ENCODE measurements at places on chromosomes 7 and 10.

- DNase-seq, result peak; percentile 76
Observed at GRCh38 chr10:17617031-17617911, at the start of gene HACD1. TSS of gene HACD1 (minus strand) at chr10:17617374. CDS start at chr10:17617339, 35 bp downstream.

GRCh38 chr10:92327445-92328433 is 36.8 kb downstream of the MARCHF5 start:
- no peak for DNase-seq

- no peak for DNase-seq
Observed at GRCh38 chr7:96198047-96198636, 123.8 kb downstream of the SLC25A13 start.

GRCh38 chr10:122286867-122287266 is 15.8 kb downstream of the BTBD16 start:
- no peak for DNase-seq

DNA sequence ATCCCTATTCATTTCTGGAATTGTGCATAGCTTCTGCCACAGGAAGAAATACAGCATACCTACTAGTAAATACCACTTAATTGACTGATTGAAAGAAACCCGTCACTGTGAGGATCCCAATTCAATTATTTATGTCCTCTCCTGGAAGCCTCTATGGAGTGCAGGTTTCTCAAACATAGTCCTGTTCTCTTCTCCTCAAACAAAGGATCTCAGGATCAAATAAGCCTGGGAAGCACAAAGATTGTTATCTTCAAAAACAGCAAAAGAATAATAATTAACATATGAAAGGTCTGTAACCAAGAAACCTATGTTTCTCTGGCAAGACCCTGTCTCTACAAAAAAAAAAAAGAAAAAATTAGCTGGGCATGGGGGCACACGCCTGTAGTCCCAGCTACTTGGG is 127.3 kb downstream of the KCNMA1 start:
- no peak for DNase-seq

DNA sequence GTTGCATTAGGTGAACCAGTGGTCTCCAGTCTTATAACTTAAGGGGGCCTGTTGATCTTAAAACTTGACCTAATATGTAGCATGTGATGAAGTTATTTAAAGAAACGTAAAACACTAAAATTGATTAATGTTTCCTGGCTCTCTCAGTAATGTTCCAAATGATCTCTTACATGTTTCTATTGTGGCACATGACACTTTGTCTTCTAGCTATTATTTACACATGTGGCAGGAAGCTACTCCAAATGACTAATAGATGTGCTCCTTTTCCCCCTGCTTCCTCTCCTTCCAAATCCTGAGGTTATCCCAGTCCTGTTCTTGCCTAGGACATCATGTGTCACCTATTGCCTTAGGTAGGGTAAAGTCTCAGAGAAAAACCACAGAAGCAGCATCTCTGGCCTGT is 89.4 kb downstream of the FAS start:
- no peak for DNase-seq

GRCh38 chr7:100577507-100577906 is 3.8 kb upstream of the SAP25 start:
- no peak for DNase-seq

- no peak for DNase-seq
Observed at GRCh38 chr10:111525696-111526095, 448.9 kb downstream of the ADRA2A start.

DNA sequence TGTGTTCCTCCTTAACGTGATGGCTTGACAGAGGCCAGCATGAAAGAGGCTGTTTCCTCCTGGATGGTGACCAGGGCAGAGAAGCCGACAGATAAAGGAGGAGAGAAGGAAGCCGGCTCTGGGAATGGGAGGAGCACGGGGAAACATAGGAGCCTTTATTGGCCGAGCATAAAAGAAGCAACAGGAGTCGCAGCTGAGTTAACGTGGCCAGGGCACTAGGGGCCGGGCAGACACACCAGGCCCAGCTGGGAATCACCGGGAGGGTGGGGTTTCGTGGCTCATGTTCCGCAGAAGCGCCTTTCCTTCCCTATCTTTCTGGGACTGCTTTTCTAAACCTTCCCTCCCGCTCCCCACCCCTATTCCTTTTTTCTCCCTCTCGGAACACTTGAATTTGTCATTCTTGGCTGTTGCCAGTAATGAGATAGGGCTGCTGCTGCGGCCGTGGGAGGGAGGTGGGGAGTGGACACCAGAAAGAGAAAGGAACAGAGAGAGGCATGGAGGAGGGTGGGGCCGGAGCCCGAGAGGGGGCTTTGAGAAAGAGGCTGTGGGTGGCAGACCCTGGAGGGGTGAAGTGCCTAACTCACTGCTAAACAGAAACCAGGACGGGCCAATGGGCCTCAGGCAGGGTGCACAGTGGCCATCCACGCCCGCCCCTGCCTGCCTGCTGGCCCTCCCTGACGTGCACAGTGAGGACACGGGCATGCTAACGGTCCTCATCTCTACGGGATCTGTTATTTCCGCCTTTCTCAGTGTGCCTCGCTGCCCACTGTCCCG is 65.2 kb downstream of the COL13A1 start:
- DNase-seq, result peak; percentile 85

DNA sequence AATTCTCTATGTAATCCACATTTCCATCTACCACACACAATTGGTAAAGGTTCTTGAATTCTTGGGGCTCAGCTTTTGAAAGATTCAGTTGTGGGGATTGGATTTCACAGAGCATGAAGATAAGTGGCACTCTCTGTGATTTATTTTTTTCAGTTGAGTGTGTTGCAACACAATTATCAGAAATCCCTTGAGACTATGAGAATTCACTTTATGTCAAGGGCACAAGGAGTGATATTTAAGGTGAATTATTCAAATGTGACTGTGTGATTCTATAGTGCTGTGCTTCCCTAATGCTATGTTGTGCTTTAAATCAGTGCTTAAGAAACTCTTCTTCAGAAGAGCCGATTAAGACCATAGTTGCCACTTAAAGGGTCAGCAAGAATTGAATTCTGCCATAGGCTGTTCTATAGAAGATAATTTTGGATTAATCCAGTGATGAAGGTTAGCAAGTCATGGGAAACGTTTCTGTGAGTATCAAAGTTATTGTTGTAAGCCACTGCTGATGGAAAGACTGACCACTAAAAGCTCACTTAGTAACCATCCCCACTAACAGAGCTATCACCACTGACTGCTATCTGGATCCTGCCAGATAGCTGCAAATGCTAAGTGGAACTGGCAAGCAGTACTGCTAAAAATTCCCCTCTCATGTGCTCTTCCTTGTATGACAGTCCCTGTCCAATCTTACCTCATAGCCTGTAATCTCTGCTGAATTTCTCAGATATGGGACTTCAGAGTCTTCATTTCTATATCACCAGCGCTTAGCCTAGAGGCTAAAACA is 134.0 kb upstream of the SEMA3D start:
- no peak for DNase-seq

DNA sequence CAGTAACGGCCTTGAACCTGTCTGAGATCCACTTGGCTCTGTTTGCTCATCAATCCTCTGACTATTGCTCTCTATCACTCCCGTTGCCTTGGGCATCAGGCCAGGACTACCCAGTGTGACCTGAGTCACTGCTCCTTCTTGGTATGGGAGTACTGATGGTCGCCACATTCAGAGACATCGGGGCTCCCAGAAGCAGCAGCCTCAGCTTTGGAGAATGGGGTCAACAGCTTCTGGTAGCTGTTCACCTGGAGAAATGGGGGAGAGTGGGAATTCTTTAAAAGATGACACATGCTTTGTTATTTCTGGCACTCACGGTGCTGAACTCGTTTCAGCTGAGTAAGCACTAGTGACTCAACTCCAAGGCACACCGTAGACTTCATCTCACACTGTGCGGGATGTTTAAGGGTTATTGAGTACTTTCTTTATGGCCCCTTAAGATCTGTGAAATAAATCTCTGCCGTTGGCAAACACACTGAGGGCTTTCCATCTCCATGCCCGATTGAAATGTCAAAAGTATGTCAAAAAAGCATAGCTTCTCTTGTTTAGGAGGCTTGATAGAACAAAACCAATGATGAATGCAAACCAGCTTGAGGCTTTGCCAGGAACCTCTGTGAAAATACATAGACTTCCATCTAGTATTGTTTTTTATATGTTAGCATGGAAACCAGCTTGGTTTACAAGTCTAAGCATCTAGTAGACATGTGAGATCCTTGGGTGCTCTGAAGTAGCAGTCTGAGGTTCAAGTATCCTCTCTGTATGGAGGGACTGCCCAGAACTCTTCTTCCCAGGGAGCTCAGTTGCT is 333.1 kb downstream of the CXCL12 start:
- DNase-seq, result peak; percentile 22

GRCh38 chr7:127021019-127021738 is 231.6 kb downstream of the GRM8 start:
- DNase-seq, result no peak

DNA sequence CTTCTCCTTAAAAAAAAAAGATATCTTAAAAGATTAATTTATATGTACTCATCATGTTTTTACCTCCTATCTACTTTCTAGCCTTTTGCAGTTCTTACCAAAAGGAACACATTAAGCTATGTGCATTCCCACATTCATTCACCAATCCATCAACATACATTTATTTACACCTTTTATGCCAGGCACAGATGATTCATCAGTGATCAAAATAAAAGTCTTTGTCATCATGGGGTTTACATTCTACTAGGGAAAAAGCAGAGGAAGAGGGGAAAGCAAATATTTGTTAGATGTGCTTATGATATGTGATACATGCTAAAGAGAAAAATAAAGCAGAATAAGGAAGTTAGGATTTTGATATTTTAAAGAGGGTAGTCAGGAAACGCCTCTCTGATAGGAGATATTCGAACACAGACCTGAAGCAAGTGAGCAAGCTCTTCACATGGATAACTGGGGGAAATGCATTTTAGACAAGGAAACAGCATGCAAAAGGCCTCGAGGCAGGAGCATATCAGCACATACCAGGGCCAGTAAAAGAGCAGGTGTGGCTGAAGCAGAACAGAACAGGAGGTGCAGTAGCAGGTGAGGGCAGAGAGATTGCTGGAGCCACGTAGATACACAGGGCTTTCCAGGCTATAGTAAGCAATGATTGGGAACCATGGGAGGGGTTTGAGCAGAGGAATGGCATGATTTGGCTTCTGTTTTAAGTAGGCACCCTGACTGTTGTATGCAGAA is 67.4 kb downstream of the REEP3 start:
- DNase-seq, result no peak

DNA sequence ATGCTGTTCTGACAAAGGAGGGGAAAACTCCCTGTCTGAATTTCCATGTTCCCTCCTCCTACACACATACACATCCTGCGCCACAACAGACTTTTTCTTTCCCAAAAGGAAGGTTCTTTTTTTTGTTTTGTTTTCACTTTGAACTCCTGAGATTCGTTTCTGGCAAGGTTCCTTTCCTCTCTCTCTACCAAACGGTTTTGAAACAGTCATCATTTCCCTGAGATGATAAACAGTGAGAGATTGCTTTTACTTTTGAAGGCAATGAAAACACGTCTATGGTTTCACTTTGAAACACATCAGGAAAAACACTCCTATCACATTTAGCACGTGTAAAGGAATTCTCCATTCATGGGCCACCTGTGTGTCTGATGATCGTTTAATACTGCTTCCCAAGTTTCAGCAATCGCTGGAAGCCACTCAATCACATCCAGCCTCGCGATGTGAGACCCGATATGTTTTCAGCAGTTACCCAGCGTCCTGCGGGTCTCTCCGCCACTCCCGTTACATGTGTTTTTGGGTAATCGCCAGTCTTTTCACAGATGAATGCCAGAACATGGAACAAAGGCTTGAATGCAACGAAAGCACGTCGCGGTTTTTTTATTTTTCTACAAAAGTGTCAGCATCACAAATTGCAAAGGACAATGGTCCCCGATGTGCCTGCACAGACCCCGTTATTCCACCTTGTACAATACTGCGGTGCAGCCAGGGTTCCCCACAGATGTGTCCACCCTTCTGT is 62.8 kb upstream of the CUX1 start:
- DNase-seq, result peak; percentile 35

DNA sequence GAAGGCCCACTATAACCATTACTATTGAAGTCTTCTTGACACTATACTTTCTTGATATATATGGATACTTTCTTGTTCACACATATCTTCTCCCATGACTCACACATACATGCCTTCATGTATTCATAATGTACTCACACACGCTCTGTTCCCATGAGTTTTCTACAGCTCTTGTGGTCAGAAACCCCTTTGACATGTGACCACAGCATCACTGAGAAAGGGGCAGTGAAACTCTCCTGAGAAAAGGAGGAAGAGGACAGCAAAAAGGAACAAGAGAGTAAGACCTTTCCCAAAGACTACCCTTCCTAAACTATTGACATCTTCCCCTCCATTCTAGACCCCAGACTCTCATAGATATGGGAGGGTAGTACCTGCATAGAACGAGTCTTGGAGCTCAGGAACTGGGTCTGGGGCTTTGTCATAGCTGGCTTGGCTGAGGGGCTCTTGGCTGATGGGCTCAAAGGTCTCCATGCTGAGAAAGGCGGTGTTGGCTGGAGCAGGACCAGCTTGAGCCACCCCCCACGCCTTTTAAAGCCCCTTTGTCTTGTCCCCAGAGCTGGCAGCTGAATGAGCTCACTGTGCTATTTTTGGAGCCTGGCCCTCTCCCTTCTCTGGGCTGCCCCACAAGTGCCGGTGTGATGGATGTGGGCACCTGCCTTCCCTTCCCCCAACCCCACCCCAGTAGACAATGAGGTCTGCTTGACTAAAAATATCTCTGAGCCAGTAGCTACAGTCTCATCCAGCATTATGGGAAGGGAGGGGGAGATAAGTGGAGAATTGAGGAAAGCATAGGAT is 5.1 kb downstream of the SYNPO2L start:
- DNase-seq, result peak; percentile 86

DNA sequence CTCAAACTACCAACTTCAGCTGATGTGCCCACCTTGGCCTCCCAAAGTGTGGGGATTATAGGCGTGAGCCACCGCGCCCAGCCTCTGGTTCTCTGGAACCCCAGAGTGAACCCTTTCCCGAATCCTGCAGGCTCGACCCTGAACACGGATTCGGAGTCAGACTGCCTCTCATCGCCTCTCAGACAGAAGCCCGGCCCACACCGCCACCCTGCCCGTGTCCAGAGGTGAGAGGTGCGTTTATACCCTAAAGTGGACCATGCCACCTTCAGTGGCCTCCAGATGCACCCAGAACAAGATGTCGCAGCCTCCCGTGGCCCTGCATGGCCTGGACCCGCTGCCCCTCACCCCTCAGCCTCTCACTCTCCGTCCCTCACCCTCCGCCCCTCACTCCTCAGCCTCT is 64.9 kb upstream of the GNA12 start:
- DNase-seq, result no peak

GRCh38 chr7:51633596-51633995 is 317.0 kb upstream of the COBL start:
- DNase-seq, result no peak

GRCh38 chr7:23524473-23524872 is 7.3 kb downstream of the TRA2A start:
- no peak for DNase-seq
